ENCODE measurements at places on chromosomes 6 and 20.

- peak; percentile 75 for DNase-seq
- H3K36me3 ChIP-seq, result peaks cover 1% of the 10 kb centered on the region
- H3K27ac ChIP-seq, result peak overlapping the region; percentile 67
- H3K4me1 ChIP-seq, result peaks cover 18% of the 10 kb centered on the region
- peak overlapping the region; percentile 53 for H3K4me3 ChIP-seq
Measured at GRCh38 chr6:3977875-3978711, 100.8 kb downstream of the FAM217A start.

- no peaks in the 10 kb centered on the region for H3K27me3 ChIP-seq
- H3K36me3 ChIP-seq, result no peaks in the 10 kb centered on the region
- DNase-seq, result no peak
- no peak overlapping the region for H3K27ac ChIP-seq
- H3K4me1 ChIP-seq, result no peaks in the 10 kb centered on the region
Measured at GRCh38 chr6:8940356-8940755, 505.0 kb upstream of the SLC35B3 start.

DNA sequence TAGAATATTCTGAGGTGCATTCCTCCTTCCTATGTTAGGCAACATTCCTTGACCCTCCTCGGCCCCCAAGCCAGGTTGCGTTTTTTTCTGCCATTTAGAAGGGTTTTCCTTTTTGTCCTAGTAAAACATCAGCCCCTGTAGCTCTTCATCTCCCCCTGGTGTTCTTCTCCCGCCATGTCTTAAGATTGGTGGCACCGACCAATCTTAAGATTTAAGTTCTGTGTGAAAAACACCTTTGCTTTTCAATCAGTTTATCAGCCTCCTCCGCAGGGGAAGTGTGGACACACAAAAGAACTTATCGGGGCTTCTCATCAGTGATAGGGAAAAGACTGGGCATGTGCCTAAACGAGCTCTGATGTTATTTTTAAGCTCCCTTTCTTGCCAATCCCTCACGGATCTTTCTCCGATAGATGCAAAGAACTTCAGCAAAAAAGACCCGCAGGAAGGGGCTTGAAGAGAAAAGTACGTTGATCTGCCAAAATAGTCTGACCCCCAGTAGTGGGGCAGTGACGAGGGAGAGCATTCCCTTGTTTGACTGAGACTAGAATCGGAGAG, 719 bp upstream of the EDN1 start:
- H3K4me1 ChIP-seq, result peaks cover 14% of the 10 kb centered on the region
- peak; percentile 68 for DNase-seq
- peak overlapping the region; percentile 74 for H3K4me3 ChIP-seq
- no peak overlapping the region for H3K27ac ChIP-seq
- H3K36me3 ChIP-seq, result no peaks in the 10 kb centered on the region

DNA sequence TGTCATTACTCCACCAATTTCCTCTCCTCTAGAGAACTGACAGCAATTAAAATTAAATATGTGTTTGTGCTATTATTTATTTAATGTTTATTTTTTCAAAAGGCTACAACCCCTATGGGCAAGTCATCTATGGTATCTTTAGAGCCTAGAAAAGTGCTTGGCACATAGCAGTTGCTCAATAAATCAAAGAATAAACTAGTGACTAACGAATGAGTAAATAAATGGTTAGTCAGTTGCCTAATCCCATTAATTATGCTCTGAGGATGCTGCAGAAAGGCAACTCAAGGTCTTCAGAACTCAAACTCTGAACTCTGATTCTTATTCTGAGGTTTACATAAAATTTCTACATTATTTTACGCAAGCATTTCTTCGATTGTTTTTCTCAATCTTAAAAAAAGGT, 193.0 kb upstream of the TSHZ2 start:
- no peak overlapping the region for H3K27ac ChIP-seq
- H3K27me3 ChIP-seq, result peaks cover 7% of the 10 kb centered on the region
- no peak for DNase-seq
- no peaks in the 10 kb centered on the region for H3K4me1 ChIP-seq
- H3K36me3 ChIP-seq, result no peaks in the 10 kb centered on the region

DNA sequence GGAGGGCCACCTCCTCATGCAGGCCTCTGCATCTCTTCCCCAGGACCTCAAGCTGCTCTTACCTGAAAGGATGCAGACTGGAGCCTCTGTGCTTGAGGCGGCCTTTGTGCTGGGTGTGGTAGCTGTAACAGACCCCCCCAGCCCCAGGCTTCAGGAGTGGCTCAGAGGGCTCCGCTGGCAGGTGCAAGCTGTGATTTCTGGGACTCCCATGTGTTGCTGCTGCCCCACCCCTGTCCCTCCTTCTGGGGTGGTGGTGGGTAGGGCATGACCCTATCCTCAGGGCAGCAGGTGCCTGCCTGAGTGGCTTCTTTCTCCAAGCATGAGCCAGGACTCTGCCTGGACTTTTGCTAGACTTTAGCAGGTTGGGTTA, 121.2 kb downstream of the SULF2 start:
- peaks cover 8% of the 10 kb centered on the region for H3K4me1 ChIP-seq
- no peaks in the 10 kb centered on the region for H3K36me3 ChIP-seq
- H3K27ac ChIP-seq, result peak overlapping the region; percentile 29
- no peak overlapping the region for H3K4me3 ChIP-seq
- H3K27me3 ChIP-seq, result no peaks in the 10 kb centered on the region
- DNase-seq, result no peak

GRCh38 chr20:16415071-16416053, 157.9 kb downstream of the KIF16B start:
- no peak overlapping the region for H3K27ac ChIP-seq
- no peaks in the 10 kb centered on the region for H3K36me3 ChIP-seq
- H3K4me1 ChIP-seq, result no peaks in the 10 kb centered on the region
- DNase-seq, result no peak

DNA sequence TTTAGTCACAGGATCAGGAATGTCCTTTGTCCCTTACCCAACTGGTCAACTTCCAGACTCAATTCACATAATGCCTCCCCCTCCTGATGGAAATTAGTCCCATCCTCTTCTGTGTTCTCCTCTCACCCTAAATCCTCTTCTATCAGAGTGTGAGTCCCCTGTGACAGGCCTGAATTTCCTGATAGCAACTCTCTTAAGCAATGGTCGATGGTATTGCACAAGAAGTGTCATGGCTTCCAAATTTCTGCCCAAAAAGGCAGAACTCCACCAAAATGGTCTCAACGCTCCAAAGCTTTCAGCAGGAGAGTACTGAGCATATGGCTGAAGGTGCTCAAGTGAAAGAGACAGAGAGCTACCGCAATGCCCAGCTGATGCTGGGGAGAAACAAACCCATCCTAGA, 2.4 kb downstream of the PREP start:
- DNase-seq, result no peak
- H3K27me3 ChIP-seq, result peaks cover 5% of the 10 kb centered on the region
- peaks cover 10% of the 10 kb centered on the region for H3K36me3 ChIP-seq
- H3K4me3 ChIP-seq, result no peak overlapping the region

- H3K27me3 ChIP-seq, result peaks cover 23% of the 10 kb centered on the region
- no peak overlapping the region for H3K4me3 ChIP-seq
- H3K27ac ChIP-seq, result no peak overlapping the region
- H3K4me1 ChIP-seq, result no peaks in the 10 kb centered on the region
Measured at GRCh38 chr6:132259070-132259469, 142.2 kb downstream of the MOXD1 start.
